Upper lobe of right lung (tissue), 1 donor: ENCODE measurements at places on chromosomes 6 and 20.

GRCh38 chr6:5067305-5067704 lies 17.8 kb upstream of the PPP1R3G start:
- no peak for DNase-seq

GRCh38 chr6:628766-629165 lies 28.1 kb downstream of the HUS1B start:
- no peak for DNase-seq

GRCh38 chr6:147384737-147385710 lies 123.5 kb upstream of the SAMD5 start:
- no peak for DNase-seq

DNA sequence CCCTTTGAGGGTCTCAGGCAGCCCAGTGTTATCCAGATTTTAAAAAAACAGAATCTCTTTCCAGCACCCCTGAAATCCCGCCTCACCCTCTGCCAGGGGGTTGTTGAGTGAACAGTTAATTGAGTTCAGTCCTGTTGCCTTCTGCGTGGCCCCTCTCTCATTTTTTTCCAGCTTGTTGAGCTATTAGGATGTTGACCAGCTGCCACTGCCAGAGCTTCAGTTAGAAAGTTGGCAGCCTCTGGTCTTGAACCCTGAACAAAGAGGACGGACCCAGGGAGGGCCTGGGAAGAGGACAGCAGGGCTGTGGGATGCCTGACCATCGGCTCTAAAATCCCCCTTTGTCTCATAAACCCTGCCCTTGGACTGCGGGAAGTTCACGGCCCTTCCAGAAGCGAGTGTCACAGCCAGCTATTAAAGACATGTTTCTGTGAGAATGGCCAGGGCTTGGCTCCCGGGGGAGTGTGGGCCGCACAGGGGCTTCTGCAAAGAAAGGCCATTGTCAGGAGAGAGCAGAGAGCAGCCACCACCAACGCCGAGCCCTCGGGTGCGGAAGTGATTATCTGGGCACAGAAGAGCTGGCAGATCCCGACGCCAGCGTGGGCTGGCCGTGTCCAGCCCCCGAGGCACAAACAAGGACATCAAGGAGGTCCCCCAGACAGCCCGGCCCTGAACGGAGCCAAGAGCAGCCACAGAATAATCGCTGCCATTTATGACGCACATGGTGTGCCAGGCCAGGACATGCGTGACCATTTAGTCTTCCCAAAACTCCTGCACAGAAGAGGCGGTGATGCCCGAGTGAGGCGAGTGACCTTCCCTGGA lies 189.0 kb downstream of the ANKRD60 start:
- no peak for DNase-seq
